Uterus (tissue), 4 donors: ENCODE measurements at places on chromosomes 12 and 14. TPM values are rescaled to one million over a fixed set of nuclear protein-coding genes. Genes with fewer than 3 reads are reported as not detected.

DNA sequence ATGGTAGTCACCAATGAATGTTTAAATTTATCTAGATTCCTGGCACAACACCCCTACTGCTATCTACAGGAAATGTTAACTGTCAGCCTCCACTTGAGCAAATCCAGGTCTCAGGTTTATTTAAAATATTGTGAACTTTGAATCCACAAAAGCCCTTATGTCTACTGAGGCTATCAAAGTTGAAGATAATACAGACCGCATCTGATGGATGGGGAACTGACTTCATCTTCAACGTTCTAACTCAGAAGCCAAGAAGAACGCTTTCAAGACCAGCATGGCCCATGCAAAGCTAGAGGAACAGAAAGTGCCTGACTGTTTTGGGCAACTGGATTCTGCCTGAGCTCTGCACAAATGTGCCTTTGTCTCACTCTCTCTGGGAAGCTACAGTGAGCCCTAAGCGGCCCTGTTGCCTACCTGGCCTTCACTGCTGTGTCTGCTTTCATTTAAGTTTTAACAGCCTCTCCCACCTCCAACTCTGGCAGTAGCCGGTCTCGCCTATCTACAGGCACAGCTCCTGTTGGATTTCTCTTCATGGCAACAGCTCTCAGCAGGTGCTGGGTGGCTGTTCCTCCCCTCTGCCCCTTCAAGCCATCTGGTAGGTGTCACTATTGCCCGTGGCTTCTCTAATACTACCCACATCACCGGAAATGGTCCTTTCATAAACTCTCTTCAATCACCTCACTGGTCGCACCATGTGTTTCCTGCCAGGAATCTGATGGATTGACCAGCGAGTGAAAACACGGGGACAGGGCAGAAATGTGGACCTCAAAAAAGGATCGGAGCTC is 112.1 kb upstream of the OVCH1 start:
- no peak for DNase-seq
- no peaks in the 10 kb centered on the region for H3K27me3 ChIP-seq
- no peak overlapping the region for H3K27ac ChIP-seq
- no peaks in the 10 kb centered on the region for H3K4me1 ChIP-seq
- H3K4me3 ChIP-seq = no peak overlapping the region

GRCh38 chr14:74508292-74508731 is 14.7 kb downstream of the ISCA2 start:
- no peaks in the 10 kb centered on the region for H3K36me3 ChIP-seq
- H3K27ac ChIP-seq = no peak overlapping the region
- no peak overlapping the region for H3K4me3 ChIP-seq

GRCh38 chr12:78871566-78871965 is 7.0 kb downstream of the SYT1 start:
- no peak for DNase-seq
- H3K4me1 ChIP-seq = no peaks in the 10 kb centered on the region
- H3K27ac ChIP-seq = peak overlapping the region; percentile 25
- no peaks in the 10 kb centered on the region for H3K36me3 ChIP-seq
- H3K27me3 ChIP-seq = no peaks in the 10 kb centered on the region

GRCh38 chr12:131116468-131117117 is 162.9 kb downstream of the ADGRD1 start:
- no peaks in the 10 kb centered on the region for H3K4me1 ChIP-seq
- H3K27me3 ChIP-seq = no peaks in the 10 kb centered on the region
- peak overlapping the region; percentile 53 for H3K27ac ChIP-seq
- H3K36me3 ChIP-seq = no peaks in the 10 kb centered on the region
- H3K4me3 ChIP-seq = no peak overlapping the region

DNA sequence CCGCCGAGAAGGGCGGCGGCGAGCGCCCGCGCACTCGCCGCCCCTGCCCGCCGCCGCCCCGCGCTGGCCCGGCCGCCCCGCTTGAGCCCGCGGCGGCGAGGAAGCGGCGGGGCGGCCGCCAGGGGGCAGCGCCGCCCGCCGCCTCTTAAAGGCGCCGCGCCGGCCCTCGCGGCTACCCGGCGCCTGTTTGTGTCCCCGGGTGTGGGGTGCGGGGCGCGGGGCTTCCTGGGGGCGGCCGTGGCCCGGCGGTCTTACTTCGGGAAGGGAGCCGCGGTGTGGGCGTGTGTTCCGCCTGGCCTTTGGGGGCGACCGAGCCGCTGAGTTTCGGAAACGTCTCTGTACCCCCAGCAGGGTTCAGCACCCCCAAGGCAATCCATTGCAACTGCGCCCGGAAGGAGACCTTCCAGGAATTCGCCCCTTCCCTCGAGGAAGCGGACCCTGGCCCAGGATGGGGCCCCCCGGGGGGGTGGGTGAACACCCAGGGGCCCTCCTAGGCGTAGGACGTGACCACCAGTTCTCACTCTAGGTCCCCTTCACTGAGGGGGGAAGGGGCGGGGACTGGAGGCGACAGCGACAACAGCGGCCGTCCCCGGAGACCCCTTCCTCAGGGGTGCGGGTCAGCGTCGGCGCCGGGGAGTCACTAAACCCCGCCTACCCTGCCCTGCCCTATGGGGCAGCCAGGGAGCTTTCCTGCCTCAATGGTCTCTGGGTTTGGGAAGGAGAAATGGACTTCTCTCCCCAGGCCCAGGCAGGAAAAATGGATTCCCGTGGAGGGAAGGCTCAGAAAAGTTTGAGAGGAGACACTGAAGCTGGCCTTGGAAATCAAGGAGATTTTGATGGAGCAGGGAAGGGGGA is at the start of gene ITPK1:
Gene ITPK1, minus strand, starts transcription at position 105 of the 855 bp plus-strand sequence. CDS start 762 bp downstream, outside the sequence.
- no peaks in the 10 kb centered on the region for H3K36me3 ChIP-seq
- peak; percentile 49 for DNase-seq

GRCh38 chr14:59132796-59133494 is 55.5 kb upstream of the DAAM1 start:
- H3K36me3 ChIP-seq = no peaks in the 10 kb centered on the region
- H3K27ac ChIP-seq = no peak overlapping the region
- DNase-seq = no peak
- peaks cover 5% of the 10 kb centered on the region for H3K4me1 ChIP-seq

DNA sequence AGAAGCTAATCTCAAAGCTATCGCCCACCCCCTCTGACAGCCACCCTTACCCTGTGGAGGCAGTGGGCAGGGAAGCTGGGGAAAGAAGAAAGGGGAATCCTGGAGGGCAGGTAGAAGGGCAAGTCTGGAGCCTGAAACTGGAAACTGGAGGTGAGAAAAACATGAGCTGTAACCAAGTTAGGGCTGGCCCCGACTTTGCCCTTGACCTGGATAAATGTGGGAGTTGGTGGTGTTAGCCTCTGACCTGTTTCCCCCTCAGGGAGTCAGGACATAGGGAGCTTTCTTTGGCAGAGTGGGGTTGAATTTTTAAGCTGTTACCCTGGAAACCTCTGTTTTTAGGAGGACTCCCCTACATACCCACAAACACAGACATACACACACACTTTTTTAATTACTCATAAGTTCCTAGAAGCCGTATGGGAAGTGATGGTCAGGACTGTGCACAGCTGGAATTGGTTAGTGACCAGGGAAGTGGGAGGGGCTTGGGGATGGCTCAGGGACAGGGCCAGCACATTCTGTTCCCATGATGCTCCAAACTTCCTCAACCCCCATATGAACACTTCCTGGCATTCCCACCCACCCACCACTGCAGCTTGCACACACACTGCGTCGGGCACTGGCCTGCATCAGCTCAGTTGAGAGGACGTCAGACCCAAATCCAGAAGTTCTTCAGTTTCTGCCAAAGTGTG is 5.0 kb upstream of the MMP19 start:
- H3K4me3 ChIP-seq = peak overlapping the region; percentile 11
- peak overlapping the region; percentile 96 for H3K27ac ChIP-seq
- no peaks in the 10 kb centered on the region for H3K27me3 ChIP-seq
- no peaks in the 10 kb centered on the region for H3K36me3 ChIP-seq
- H3K4me1 ChIP-seq = peaks cover 7% of the 10 kb centered on the region

DNA sequence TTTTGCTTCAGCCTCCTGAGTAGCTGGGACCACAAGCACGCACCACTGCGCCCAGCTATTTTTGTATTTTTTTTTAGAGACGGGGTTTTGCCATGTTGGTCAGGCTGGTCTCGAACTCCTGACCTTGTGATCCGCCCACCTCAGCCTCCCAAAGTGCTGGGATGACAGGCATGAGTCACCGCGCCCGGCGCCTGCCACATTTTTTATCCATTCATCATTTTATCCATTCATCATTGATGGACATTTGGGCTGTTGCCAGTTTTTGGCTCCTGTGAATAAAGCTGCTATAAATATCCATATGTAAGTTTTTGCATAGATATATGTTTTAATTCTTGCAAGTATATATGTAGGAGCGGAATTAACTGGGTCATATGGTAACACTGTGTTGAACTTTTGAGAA is 79.5 kb downstream of the DAAM1 start:
- no peak overlapping the region for H3K4me3 ChIP-seq
- DNase-seq = no peak
- H3K4me1 ChIP-seq = no peaks in the 10 kb centered on the region
- H3K36me3 ChIP-seq = no peaks in the 10 kb centered on the region

GRCh38 chr14:77663293-77663692 is 44.5 kb downstream of the ALKBH1 start:
- no peak overlapping the region for H3K4me3 ChIP-seq
- no peak for DNase-seq
- no peaks in the 10 kb centered on the region for H3K4me1 ChIP-seq
- H3K27ac ChIP-seq = peak overlapping the region; percentile 78

DNA sequence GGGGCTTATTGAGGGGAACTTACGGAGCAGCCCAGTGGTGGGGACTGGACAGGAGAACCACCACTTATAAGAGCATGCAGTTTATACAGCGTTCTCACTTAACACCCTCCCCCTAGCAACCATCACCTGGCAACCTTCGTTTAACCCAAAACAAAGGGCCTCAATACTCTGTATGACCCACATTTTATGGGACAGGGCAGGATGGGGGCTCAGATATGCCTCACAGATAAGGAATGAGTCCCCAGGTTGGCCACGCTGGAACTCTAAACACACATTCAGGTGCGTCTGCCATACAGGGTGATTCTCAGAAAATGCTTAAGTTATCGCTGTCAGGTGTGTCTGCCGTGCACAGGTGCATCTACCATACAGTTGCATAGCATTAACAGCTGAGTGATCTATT is 99.2 kb downstream of the GCH1 start:
- no peaks in the 10 kb centered on the region for H3K27me3 ChIP-seq
- H3K4me1 ChIP-seq = no peaks in the 10 kb centered on the region
- DNase-seq = no peak
- no peaks in the 10 kb centered on the region for H3K36me3 ChIP-seq

Gene RNASE2
- 1.8 TPM for total RNA-seq

Gene DBX2
- total RNA-seq = not detected

Gene TAS2R31
- 0.59 TPM for total RNA-seq
